ENCODE measurements at places on chromosomes 6 and 20. TPM values are rescaled to one million over a fixed set of nuclear protein-coding genes. Genes with fewer than 3 reads are reported as not detected.

- DNase-seq: no peak
These were observed 120.7 kb upstream of the CCDC28A start for GRCh38 chr6:138652824-138653223.

Gene BPIFB4
- polyA plus RNA-seq: not detected

Gene SLC32A1
- not detected for polyA plus RNA-seq

DNA sequence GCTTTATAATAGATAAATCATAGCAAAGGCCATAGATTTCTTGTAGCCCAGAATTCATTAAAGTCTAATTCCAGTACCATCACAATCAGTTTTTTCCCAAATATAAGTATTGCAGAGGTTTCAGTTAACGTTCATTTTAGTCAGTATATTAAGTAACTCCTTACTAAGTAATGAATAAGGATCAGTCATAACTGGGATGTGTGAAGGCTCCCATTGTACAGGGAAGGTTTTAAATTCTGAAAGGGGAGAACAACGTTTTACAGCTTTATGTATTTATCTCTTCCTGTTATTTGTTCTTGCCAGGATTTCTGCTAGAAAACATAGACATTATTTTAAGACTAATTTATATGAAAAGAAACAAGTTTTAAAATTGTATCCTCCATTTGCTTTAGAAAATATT lies 215.5 kb upstream of the LAMP5 start:
- DNase-seq: no peak

Gene TAB2
- polyA plus RNA-seq: 81.1 TPM

GRCh38 chr6:129774697-129775447 lies 64.9 kb upstream of the ARHGAP18 start:
- peak; percentile 75 for DNase-seq

DNA sequence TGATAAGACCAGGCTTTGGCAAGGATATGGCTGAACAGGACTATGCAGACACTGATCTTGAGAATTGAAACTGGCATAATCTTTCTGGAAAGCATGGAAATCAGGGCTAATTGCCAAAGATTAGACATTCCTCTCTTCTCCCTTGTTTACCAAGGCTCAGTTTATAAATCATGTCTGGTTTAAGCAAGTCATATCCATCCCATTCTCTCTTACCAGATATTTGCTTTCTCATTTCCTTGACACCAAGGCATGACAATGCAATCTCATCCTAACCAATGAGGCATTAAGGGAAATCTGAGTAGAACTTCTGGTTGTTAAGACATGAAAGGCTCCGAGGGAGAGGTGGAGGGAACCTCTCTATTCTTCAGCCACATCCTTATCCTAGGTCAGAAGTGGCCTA lies 110.3 kb upstream of the CEP85L start:
- DNase-seq: no peak

Measured in muscle of arm (tissue), 14 donors.